ENCODE measurements at places on chromosomes 11 and 22. TPM values are rescaled to one million over a fixed set of nuclear protein-coding genes. Genes with fewer than 3 reads are reported as not detected.

DNA sequence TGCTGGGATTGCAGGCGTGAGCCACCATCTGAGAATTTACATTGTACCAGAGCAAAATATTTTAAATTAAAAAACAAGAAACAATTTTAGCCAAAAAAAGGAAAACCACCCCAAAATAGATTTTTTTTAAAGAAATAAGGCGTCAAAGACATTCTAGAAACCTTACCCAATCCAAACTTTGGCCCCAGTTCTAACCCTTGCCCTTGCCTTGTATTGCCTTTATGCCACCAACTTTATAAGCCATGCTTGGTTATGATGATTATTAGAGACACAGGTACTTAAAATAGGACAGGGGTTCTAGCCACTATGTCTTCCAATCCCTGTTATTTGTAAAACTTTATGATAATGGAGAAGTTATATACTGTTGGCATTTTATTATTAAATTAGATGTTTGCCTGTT, 11.8 kb downstream of the C11orf54 start:
- DNase-seq: no peak
- H3K4me3 ChIP-seq: no peak overlapping the region
- no peaks in the 10 kb centered on the region for H3K27me3 ChIP-seq
- no peak overlapping the region for H3K27ac ChIP-seq

DNA sequence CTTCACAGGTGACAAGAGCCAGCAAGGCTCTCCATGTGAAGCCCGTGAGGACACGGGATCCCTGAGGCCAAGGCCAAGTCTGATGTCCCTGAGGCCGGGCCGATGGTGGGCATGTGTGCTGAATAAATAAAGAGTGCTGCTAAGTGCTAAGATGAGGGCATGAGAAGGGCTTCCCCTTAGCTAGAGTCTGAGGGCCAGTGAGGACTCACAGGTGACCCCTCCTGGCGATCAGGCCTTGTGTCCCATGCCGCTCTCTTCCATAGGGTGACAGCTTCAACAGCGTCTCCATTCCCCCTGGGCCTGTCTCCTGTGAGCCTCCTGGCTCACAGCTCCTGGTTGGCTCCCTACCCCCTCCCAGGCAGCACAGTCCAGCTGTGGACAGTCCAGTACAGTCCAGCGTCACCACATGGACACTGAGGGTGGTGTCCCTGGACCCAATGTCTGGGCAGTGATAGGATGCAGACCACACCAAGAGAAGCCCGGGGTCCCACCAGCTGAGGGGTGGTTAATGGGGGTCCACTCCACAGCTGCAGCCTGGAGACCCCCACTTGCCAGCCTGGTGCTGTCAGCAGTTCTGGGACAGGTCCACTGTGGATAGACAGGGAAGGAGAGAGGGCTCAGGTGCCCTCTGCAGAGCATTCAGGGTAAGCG, 1033.2 kb downstream of the TBC1D22A start:
- H3K36me3 ChIP-seq: no peaks in the 10 kb centered on the region
- H3K4me1 ChIP-seq: no peaks in the 10 kb centered on the region
- no peak overlapping the region for H3K4me3 ChIP-seq
- H3K27ac ChIP-seq: no peak overlapping the region
- H3K27me3 ChIP-seq: peaks cover 27% of the 10 kb centered on the region
- DNase-seq: no peak

The SLC29A2 gene
- total RNA-seq: 13.9 TPM

The GVQW3 gene
- 7.8 TPM for total RNA-seq

DNA sequence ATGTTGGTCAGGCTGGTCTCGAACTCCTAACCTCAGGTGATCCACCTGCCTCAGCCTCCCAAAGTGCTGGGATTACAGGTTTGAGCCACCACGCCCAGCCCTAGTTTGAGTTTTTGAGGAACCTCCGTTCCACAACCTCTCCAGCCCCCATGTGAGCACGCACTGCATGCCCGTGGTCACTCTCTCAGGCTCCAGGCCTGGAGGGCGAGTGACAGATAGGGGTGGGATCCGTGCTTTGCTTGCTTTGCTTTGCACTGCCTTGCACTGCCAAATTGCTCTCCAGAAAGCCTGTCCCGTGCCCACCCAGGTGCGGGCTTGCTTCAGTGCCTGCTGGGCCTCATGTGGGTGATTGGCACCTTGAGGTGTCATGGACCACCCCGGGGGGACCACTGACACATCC, 29.9 kb downstream of the FGF4 start:
- no peaks in the 10 kb centered on the region for H3K36me3 ChIP-seq
- H3K27me3 ChIP-seq: peaks cover 24% of the 10 kb centered on the region
- no peak for DNase-seq
- no peaks in the 10 kb centered on the region for H3K4me1 ChIP-seq
- H3K27ac ChIP-seq: no peak overlapping the region

DNA sequence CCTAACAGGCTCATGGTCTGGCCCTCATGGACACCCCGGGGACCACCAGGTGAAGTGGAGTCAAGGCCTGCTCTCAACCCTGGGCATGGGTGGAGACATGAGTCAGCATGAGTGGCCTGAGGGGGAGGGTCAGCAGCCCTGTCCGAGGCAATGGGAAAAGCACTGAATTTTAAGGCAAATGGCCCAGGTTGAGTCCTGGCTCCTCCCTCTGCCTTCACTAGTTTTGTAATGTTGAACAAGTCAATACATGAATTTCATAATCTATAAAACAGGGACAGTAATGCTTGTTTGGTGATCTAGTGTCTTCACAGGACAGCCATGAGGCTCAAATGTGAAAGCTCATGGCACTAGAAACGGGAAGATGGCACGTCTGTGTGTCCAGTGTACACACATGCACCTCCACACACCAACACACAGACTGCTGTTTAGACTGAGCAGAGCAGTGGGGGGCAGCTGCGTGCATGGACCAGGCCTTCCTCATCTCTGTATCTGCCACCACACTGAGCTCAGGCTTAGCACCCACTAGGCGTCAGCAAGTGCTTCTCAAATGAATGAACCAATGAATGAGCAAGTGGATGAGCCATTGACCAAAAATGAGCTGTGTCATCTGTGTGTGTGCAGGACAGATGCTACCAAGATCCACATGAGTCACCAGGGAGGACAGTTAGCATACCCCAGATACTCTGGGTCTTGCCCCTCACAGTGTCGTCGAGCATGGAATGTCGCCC, 63.4 kb downstream of the NRXN2 start:
- H3K36me3 ChIP-seq: no peaks in the 10 kb centered on the region
- DNase-seq: no peak
- no peaks in the 10 kb centered on the region for H3K27me3 ChIP-seq
- H3K4me1 ChIP-seq: peaks cover 12% of the 10 kb centered on the region

The NNMT gene
- not detected for total RNA-seq

GRCh38 chr11:120391854-120392253, 55.6 kb downstream of the ARHGEF12 start:
- H3K27ac ChIP-seq: no peak overlapping the region
- H3K27me3 ChIP-seq: peaks cover 20% of the 10 kb centered on the region
- DNase-seq: no peak
- no peak overlapping the region for H3K4me3 ChIP-seq
- H3K4me1 ChIP-seq: no peaks in the 10 kb centered on the region

DNA sequence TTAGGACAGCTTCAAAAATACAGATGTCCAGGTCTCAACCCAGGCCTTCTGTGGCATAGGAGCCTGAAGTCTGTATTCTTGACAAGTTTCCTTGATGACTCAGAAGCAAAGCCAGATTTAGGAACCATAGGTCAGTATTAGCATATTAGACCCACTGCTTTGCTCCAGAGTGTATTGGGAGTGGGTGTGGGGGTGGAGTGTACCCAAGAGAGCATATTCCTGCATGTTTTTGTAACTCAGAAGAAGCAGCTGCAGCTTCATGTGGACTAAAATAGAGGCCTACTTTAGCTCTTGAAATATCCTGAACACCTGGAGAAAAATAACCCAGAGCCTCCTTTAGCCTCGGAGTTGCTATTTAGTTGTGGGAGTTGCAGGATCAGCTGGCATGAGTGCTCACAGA, 106.7 kb downstream of the CCDC81 start:
- H3K36me3 ChIP-seq: no peaks in the 10 kb centered on the region
- no peaks in the 10 kb centered on the region for H3K4me1 ChIP-seq
- DNase-seq: no peak

DNA sequence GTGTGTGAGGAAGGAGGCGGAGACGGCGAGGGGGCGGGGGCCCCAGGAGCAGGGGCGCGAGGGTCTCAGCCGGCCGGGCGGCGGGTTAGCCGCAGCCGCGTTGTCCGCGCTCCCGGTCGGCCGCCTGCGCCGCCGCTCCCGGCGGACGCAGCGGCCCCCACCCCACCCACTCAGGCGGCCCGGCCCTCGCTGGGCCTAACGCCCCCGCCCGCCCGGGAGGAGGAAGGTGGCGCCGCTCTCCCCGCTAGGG, at the start of gene FCHSD2:
FCHSD2 (minus strand) TSS at position 191 of the 250 bp plus-strand sequence. CDS start 441 bp downstream, outside the sequence.
- H3K4me3 ChIP-seq: peak within 1 kb of the TSS; percentile 92
- no peaks in the 10 kb centered on the region for H3K36me3 ChIP-seq
- peaks cover 49% of the 10 kb centered on the region for H3K4me1 ChIP-seq
- H3K27ac ChIP-seq: peak within 1 kb of the TSS; percentile 97

- no peaks in the 10 kb centered on the region for H3K36me3 ChIP-seq
- H3K27ac ChIP-seq: no peak overlapping the region
- no peak overlapping the region for H3K4me3 ChIP-seq
- H3K4me1 ChIP-seq: no peaks in the 10 kb centered on the region
- DNase-seq: no peak
These were observed 374.2 kb upstream of the LARGE1 start for GRCh38 chr22:34294476-34294875.

- DNase-seq: no peak
- H3K4me3 ChIP-seq: no peak overlapping the region
- H3K27me3 ChIP-seq: peaks cover 9% of the 10 kb centered on the region
- H3K4me1 ChIP-seq: no peaks in the 10 kb centered on the region
- no peaks in the 10 kb centered on the region for H3K36me3 ChIP-seq
- no peak overlapping the region for H3K27ac ChIP-seq
These were observed 170.2 kb downstream of the ST3GAL4 start for GRCh38 chr11:126525702-126526101.

Measured in naive thymus-derived CD8-positive, alpha-beta T cell (primary cell).